ENCODE measurements at places on chromosomes 5 and 9.
A peak's percentile ranks its signal among the peaks of the same experiment; 100 is the strongest.

DNA sequence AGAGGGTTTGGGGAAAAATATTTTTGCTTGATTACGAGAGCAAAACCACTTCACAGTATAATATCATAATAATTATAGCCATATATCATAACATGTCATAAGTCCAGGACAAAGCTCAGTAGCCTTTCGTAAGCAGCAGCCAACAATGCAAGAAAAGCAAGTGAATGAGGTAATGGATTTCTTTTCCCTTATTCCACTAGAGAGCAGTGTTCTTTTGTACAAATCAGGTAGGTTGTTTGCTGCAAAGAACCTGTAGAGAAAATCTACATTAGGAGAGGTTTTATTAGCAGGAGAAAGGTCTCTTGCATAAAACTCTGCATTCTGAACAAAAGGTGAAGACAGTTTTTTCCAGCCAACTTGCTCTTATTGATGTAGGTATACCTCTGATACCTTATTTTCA, 1033.4 kb downstream of the TLE4 start:
- DNase-seq, result no peak

GRCh38 chr5:154098465-154098864, 59.7 kb downstream of the MFAP3 start:
- DNase-seq, result no peak

GRCh38 chr5:149728303-149728702, 1.8 kb upstream of the PPARGC1B start:
- DNase-seq, result no peak

DNA sequence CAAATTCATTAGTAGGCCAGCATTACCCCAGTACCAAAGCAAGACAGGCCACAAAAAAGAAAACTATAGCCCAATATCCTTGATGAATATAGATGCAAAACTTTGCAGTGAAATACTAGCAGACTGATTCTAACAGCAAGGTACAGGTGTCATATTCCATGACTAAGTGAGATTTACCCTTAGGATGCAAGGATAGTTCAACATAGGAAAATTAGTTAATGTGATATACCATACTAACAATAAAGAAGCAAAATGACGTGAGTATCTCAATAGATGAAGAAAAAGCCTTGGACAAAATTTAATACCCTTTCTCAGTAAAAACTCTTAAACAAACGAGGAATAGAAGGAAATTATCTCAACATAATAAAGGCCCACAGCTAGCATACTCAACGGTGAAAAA, 13.3 kb downstream of the ZNF131 start:
- no peak for DNase-seq

DNA sequence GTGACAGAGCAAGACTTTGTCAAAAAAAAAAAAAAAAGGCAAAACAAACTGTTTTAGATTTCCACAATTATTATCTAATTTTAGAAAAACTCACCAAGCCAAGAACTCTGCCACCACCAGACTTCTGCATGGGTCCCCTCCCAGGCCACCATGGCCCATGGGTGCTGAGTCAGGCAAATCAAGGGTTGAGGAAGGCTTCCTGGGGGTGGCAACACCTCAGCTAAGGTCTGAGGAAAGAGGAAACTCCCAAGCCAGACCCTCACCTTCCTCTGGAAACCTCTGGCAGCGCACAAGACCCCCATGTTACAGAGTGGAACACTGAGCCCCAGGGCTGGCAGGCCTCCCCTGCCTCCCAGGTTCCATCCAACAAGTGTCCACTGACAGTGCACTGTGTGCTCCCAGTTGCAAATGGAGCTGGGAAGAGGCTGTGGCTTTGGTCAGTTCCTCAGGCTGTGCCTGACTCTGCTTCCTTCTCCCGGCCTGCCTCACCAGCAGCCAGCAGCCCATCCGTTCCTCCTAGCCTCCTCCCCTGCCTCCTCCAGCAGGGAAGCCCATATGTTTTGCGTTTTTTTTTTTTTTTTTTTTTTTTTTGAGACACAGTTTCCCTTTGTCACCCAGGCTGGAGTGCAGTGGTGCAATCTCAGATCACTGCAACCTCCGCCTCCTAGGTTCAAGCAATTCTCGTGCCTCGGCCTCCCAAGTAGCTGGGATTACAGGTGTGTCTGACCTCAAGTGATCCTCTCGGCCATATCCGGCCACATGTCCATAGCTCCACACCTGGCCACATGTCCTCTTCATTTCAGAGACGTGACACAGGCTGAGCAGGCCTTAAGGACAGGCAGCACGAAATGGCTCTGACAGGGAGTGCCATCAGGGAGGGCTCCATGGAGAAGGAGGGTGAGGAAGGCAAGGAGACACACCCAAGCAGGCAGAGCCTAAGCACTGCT, 3.5 kb upstream of the SUSD3 start:
- no peak for DNase-seq

GRCh38 chr5:179805529-179806249, 977 bp downstream of the MGAT4B start:
- DNase-seq, result peak; percentile 12

- no peak for DNase-seq
Measured at GRCh38 chr9:69433392-69433791, 108.4 kb downstream of the ENTREP1 start.

GRCh38 chr9:118455788-118456187, 751.6 kb downstream of the TLR4 start:
- DNase-seq, result no peak

GRCh38 chr5:140367256-140368013, 7.4 kb downstream of the SLC4A9 start:
- no peak for DNase-seq

GRCh38 chr5:111774525-111774924, 17.5 kb upstream of the NREP start:
- peak; percentile 94 for DNase-seq

DNA sequence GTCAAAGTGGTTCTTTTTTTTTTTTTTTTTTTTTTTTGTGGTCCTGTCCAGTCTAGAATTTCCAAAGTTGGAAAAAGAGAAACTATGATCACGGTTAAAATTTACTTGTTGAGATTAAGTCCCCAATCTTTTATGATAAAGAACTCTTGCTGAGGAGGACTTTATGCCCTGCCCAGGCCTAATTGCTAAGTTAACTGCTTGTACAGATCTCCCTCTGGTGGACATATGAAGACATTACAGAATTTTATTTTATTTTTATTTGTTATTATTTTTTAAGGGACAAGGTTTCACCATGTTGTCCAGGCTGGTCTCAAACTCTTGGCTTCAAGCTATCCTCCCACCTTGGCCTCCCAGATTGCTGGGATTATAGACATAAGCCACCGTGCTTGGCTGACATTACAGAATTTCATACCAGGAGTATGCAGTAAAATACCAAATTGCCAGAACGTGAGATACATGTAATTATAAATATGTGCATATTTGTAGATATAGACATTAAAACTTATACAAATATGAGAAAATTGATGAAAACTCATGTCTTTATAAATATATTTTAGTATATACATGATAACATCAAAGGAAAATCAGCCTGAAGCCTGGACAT, 91.2 kb downstream of the RFK start:
- no peak for DNase-seq

DNA sequence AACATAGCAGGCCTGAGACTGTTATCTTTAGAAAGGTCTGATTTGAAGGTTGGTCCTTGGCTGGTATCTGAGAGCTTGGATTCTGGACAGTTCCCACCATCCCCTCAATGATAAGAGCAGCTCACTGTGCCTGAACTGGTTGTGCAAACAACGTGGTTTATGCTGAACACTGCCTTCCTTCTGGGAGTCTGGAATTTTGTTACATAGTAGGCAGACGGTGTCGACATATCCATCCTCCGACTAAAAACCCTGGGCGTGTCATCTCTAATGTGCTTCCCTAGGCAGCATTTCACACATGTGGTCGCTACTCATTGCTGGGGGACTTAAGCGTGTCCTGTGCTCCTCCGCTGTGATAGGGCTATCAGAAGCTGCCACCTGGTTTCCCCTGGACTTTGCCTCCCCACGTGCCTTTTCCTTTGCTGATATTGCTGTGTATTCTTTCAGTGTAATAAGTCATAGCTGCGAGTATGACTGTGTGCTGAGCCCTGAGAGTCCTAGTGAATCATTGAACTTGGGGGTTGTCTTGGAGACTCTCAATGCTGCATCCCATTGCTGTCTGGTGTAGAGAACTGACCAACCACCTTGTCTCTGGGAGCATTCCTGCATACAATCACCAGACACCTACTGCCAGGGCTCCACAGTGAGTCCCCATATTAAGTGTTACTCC, 119.1 kb upstream of the TBC1D2 start:
- DNase-seq, result no peak

GRCh38 chr9:126392662-126393371, 66.2 kb downstream of the MVB12B start:
- no peak for DNase-seq

DNA sequence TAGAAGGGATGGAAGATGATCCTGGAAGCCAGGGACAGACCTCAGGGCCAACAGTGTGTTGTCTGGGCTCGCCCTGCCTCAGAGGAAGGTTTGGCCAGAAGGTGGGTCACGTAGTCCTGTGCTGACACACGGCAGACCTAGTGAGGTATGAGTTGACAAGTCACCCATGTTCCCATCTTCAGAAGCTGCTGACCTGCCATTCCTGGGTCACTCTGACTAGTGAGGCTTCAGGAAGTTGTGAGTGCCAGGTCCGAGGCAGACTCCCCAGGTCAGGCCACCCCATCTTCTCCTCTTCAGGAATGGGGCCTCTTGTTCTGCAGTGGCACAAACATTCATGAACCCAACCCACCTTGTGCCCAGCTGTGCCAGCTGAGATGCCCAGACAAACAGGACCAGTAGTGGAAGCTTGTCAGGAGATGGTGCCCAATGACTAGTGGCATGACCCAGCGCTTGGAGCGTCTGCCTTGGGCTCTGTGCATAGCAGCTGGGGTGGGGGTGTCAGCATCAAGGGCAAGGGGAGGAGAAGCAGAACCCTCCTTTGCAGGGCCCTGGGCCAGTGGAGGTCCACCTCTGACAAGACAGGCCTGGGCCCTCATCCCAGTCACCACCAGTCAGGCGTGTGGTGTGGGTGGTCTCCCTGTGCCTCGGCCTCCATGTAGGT, 16.8 kb upstream of the ANGPTL2 start:
- no peak for DNase-seq

- no peak for DNase-seq
Measured at GRCh38 chr5:9498541-9499497, 47.1 kb downstream of the SEMA5A start.

- peak; percentile 56 for DNase-seq
Measured at GRCh38 chr9:21789541-21790037, 12.8 kb upstream of the MTAP start.

- no peak for DNase-seq
Measured at GRCh38 chr5:69184621-69185020, 4.8 kb upstream of the CENPH start.

DNA sequence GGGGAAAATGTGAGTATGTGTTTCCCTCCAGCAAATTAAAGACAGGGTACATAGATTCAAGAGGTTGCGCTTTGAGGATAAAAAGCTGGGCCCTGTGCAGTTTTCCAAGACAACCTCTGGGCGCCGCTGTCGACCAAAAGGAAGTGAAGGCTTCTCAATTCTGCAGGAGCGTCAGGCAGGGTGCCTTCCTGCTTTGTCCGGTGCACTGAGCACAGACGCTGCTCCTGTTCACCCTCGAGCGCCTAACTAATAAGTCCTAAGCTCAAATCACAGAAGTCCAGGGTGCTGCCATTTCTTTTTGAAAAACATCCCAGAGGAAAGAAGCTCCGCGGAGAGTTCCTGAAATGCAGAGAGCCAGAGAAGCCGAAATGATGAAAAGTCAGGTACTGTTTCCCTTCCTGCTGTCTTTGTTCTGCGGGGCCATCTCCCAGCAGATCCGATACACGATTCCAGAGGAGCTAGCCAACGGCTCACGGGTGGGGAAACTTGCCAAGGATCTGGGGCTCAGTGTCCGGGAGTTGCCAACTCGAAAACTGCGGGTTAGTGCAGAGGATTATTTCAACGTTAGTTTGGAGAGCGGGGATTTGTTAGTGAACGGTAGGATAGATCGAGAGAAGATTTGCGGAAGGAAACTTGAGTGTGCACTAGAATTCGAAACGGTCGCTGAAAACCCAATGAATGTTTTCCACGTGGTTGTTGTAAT, at the start of gene PCDHGB1:
PCDHGB1 (plus strand) TSS at position 183 of the 703 bp plus-strand sequence; CDS start at position 345, 162 bp downstream.
- peak; percentile 1 for DNase-seq

DNA sequence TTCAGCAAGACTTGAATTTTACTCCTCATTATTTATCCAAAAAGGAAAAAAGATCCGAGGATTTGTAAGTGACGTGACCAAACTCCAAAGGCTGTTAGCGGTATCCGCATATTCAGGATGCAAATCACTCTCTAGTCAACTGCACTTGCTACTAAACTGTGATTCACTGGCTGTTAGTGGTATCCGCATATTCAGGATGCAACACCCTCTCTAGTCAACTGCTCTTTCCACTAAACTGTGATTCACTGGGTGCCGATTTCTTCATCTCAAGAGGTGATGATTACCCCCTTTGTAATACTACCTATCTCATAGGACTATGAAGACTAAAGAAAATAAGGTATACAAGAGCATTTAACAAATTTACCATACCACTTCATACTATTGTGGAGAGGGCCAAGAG, 5.7 kb downstream of the MAPKAP1 start:
- DNase-seq, result no peak

GRCh38 chr9:77851882-77852595, 179.6 kb downstream of the GNAQ start:
- no peak for DNase-seq

DNA sequence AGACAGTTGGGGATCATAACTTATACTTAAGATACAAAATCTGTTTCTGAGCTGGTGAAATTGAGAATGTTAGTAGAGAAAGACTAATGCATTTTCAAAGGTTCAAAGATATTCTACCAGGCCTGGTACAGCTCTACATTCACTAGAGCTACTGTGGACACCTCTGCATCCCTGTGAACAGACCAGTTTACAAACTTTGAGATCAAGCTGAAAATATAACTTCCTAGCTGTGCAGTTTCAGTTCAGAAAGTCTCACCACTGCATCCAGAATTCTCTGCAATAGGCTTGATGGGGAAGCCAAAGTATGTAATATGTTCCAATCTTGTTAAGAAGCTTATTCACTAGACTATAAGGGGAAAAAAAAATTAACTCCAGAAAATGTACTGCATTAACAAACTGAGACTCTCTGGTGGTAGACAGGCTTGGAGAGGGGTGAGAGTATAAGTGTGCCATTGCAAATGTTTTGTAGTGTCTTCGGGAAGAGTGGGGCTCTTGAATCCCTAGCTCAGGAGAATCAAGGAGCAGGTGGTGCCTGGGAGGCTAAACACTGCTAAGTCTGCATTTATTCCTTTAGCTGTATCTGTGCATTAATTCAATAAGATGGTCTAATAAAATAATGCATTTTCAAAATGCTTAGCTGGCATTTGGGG, 671.9 kb downstream of the NR2F1-AS1 start:
- no peak for DNase-seq

DNA sequence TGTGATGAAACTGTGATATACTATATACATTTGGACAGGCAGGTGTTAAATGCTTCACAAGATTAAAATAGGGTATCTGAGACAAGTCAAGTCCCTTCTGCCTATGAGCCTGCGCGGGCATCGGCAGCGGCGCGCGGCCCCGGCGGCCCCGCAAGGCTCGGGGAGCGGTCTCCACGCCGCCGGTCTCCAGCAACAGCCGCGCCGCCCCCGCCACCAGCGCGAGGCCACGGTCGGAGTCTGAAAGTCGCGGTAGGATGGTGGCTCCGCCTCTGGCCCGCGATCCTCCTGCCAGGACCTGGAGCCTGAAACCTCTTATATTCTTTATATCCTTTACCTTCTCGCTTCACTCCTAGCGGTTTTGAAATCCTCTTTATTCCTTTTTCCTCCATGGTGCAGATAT, 99.4 kb downstream of the INSL6 start:
- DNase-seq, result no peak

GRCh38 chr9:113176803-113177202, 26.0 kb downstream of the SLC31A2 start:
- no peak for DNase-seq
